ENCODE measurements at places on chromosomes 16 and 17. TPM values are rescaled to one million over a fixed set of nuclear protein-coding genes. Genes with fewer than 3 reads are reported as not detected.

DNA sequence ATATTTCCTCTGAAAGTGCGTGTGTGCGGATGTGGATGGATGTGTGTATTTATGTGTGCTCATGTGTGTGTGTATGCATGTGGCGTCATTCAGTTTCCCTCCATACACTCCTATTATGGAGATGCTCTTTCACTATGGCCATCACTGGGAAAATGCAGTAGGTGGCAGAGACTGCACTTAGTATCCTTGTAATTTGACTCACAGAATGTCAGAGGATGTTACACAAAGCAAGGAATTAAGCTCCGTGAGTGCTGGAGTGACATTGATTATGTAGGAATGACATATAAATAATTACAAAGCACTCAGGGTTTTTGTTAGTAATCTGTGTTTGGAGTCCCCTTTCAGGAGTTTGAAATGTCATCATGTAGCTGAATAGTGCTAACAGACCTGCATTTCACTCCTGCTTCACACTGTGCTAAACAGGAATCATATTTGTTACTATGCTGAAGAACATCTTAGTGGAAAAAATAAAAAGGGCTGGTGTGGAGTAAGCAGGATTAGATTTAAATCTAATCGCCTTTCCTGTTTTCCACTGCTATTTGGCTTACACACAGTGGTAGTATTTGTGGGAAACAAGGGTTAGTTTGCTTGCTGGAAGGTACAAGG, 59.6 kb downstream of the HS3ST4 start:
- no peak for DNase-seq

DNA sequence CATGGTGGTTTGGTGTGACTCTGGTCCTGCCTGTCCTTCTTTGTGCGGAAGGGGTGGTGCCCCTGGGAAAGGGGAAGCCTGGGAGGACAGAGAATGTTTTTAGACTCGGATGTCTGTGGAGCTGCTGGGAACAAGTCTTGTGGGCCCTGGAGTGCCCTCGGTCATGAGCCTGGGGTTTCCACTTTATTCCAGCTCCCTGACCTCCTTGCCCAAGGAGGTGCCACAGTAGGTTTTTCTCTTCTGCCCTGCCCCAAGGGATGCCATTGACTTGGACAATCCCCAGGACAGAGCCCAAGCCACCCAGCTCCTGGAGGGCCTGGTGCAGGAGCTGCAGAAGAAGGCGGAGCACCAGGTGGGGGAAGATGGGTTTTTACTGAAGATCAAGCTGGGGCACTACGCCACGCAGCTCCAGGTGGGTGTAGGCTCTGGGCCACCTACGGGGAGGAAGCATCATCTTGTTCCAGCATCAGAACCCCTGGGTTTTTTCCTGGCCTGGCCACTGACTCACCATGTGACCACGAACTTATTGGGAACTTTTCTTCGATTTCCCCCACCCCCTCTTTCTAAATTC, 1.4 kb downstream of the STAT5A start:
- no peak for DNase-seq

DNA sequence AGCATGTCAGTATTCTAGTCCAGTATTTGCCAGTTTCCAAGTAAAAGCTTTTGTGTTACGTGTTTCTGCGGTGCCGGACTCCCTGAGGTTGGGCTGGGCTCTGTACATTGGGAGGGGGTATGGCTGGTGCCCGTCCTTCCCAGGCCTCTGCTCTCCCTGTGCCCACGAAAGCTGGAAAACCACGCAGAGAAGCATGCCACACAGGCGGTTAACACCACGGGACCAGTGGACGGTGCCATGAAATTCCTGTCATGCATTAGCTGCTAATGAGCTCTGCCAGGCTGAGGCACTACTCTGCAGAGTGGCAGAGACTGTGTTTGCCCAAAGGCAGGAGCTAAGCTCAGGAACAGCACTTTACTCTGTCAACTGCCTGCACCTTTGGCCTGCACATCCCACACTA, 8.1 kb downstream of the SMIM5 start:
- DNase-seq: no peak

DNA sequence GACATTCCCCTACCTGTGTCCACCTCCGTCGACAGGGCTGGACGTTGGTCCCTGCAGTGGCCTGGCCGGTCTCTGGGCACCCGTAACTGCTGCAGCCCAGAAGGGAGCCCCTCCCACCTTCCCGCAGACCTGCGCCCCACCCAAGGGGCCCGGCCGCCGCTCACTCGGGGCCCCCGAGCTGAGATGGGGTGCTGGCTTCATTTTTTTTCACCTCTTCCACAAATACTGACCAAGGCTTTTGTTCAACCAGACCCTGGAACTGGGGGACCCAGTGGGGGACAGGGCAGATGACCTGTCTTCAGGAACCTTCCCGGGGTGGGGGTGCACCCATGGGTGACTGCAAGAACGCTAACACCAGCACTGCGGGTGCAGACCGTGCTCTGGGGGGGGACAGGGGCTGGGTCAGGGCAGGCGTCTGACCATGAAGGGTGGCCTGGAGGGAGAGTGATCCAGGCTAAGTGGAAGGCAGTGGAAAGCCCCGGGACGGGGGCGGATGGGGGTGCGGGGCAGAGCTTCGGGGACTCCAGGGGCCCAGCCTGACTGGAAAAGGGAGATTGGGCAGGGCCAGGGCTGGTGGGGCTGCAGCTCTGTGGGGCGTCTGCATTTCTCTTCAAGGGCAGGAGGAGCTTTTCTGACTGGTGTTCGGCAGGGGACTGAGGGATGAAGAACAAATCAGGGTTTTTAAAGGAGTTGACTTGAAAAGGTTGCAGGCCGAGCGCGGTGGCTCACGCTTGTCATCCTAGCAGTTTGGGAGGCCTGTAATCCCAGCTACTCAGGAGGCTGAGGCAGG, 42.3 kb downstream of the SLC7A5 start:
- no peak for DNase-seq

DNA sequence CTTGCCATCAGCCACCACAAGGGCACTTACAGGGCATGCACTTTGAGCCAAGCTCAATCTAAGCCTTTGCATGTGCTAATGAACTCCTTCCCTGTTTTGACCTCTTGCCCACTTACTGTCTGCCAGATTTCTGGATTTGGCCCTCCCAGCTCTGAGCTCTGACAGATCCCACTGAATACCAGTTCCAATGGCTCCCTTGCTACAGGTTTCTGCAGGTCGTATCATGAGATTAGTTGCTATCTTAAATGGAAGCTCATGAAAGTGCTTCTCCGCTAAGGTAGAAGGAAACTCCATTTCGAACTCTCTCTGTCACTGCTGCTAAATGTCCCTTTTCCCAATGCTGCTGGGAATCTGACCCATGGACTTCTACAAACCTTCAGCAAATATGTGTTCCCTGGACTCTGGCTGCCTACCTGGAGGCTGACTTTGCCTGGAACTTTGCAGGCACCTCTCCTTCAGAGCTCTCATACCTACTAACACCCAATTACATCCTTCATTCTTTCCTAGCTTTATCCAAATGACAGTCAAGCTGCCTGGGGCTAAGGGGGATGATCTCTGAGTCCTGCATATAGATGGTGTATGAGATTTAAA, 23.5 kb upstream of the TOB1 start:
- DNase-seq: no peak

GNG13 gene
- not detected for total RNA-seq
